Suprapubic skin (tissue), 4 donors: ENCODE measurements at places on chromosomes 16 and 17. TPM values are rescaled to one million over a fixed set of nuclear protein-coding genes. Genes with fewer than 3 reads are reported as not detected.

GRCh38 chr17:57587193-57587969 lies 157.7 kb downstream of the CCDC182 start:
- H3K4me3 ChIP-seq = no peak overlapping the region
- H3K36me3 ChIP-seq = no peaks in the 10 kb centered on the region
- H3K27me3 ChIP-seq = peaks cover 6% of the 10 kb centered on the region
- H3K27ac ChIP-seq = no peak overlapping the region
- DNase-seq = no peak
- H3K4me1 ChIP-seq = no peaks in the 10 kb centered on the region

GRCh38 chr16:12231666-12232065 lies 255.1 kb downstream of the SNX29 start:
- H3K27me3 ChIP-seq = no peaks in the 10 kb centered on the region
- peaks cover 13% of the 10 kb centered on the region for H3K4me1 ChIP-seq
- DNase-seq = no peak
- no peaks in the 10 kb centered on the region for H3K36me3 ChIP-seq
- H3K27ac ChIP-seq = no peak overlapping the region

DNA sequence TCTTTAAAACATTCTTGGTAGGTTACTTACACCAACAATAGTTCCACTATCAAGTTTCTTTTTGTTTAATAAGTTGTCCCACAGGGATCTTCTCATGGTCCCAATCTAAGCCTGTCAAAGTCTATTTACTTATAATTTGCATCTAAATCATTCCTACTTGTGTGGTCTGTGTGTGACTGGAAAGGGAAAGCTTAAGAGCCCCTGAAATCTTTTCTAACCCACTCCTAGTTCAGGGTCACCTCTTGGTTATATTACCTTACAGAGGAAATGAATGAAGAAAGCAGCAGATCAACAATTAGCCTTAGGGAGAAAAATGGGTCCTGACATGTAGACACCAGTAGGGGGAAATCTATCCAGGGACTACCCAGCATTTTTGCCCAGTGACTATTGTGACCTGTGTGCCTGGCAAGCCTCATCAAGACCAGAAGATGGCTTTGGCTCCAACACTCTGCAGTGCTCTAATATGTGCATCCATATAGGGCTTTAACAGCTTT lies 110.4 kb upstream of the HAS3 start:
- DNase-seq = no peak
- no peaks in the 10 kb centered on the region for H3K27me3 ChIP-seq
- H3K27ac ChIP-seq = no peak overlapping the region

DNA sequence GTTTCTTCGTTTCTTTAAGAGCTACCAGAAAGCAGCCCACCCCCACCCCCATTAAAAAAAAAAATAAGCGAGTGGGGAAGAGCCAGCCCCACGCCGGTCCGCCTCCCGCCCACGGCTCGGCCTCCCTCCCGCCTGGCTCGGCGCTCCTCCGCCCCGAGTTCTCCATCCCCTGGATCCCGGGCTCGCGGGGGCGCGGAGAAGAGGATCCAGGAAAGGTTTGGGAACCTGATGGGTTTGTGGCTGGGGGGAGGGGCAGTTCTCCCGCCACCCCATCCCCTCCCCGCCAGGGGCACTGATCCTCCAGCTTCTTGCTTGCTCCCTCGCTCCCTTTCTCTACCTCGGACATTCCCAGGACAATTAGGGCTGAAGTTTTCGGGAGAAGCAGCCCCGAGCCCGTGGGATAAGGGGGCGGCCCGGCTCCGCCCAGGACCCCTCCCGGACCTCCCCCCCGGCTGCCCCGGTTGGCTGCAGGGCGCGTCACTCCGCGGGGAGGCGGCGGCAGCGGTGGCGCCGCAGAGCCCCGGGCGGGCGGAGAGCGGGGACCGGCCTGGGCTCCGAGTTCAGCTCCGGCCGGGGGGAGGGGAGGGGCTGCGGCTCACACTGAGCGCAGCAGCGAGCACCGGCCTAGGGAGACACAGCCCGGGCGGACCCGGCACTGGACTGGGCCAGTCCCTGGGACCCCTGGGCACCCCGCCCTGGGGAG lies 1.0 kb upstream of the SALL1 start:
- peaks cover 98% of the 10 kb centered on the region for H3K27me3 ChIP-seq
- peak overlapping the region; percentile 53 for H3K4me3 ChIP-seq
- H3K4me1 ChIP-seq = peaks cover 59% of the 10 kb centered on the region
- no peak overlapping the region for H3K27ac ChIP-seq

DNA sequence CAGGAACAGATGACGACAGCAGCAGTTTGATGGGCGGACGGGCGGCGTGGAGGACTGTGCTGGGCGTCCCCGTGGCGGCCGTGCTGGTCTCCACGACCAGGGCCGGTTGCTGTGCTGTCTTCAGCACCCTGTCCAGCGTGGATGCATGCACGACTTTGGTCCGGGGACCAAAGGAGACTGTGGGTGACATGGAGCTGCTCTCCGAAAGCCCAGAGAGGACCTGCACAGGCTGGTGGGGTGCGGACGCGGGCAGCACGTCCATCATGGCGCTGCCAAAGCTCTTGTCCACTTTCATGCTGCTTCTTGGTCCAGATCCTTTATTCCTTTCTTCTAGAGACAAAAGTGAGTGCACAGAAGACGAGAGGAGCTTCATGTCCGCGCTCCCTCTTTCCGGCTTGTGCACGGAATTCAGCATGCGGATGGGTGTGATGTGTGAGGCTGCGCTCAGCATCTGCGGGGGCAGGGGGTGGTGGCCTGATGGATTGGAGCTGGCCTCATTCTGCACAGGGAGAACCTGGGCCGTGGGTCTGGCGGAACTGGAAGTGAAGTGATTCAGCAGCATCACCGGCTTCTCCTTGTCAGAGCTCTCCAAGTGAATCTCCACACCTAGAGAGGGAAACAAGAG lies 20.3 kb downstream of the MAP1LC3B start:
- H3K4me3 ChIP-seq = no peak overlapping the region
- no peaks in the 10 kb centered on the region for H3K27me3 ChIP-seq

DNA sequence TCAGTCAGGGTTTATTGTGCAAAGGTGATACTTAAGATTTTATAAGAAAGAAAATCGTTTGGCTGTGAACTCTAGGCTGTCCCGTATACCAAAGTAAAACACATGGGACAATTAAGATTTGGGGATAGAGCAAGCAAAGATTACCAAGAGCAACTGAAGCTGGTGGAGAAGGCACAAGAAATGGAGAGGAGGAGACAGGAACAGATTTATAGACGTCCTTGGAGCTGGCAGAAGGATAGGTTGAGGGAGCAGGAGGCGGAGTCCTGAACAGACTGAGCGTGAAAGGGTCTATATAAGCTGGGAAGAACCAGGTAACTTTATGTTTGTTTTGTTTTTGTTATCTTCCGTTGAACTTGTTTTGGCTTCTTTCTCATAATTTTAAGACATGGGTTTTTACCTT lies 3.8 kb downstream of the TNRC6C start:
- no peaks in the 10 kb centered on the region for H3K27me3 ChIP-seq
- DNase-seq = no peak
- peaks cover 29% of the 10 kb centered on the region for H3K4me1 ChIP-seq
- H3K4me3 ChIP-seq = no peak overlapping the region
- no peak overlapping the region for H3K27ac ChIP-seq
- no peaks in the 10 kb centered on the region for H3K36me3 ChIP-seq

DNA sequence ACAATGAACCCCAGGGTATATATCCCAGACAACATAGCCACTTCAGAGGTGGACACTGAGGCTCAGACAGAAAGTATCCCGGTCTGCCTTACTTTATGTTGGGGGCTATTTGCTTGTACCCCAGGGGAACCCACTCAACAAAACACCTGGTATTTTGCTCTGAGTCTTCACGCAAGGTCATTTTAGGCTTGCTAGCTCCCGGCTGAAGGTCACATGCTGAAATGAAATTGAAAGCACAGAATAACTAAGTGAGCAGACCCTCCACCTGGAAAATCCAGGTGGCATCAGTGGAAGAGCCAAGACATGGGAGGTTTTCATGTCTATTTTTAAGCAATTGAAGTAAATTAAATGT lies 4.1 kb upstream of the KDM8 start:
- no peaks in the 10 kb centered on the region for H3K36me3 ChIP-seq
- peaks cover 7% of the 10 kb centered on the region for H3K27me3 ChIP-seq
- no peak overlapping the region for H3K27ac ChIP-seq
- DNase-seq = no peak
- peaks cover 9% of the 10 kb centered on the region for H3K4me1 ChIP-seq

DNA sequence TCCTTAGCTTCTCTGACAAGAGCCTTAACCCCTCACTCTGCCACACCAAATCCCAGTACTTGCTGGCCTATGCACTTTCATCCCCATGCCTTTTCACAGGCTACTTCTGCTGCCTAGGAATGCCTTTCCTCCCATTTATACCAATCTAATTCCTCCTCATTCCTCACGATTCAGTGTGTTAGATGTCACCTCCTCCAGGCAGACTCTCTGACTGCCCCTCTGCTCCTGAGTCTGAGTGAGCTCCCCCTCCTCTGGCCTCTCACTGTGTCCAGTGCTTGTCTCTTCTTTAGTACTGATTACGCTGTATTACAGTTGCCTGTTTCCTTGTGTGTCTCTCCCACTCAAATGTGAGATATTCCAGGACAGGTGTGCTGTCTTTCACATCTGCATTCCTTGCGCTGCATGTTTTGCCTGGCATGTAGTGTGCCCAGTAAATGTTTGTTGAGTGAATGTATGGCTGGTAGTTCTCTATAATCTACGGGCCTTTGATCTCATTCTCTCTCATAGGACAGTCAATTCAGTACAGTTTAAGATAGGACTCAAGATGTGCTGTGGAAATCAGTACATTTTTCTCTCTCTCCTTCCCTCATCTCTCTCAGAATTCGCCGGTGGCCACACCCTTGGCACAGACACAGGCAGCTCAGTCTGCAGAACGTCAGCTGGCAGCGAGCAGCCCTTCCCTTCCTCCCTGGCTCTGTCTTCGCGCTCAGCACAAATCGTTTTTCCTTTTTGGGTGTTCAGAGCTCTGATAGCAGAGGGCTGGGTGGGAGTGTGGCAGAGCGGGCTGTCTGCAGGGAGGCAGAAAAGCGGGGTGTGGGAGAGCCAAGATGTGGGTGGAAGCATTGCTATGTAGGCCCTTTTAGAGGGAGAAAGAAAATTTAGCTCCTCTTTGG lies 18.5 kb downstream of the ARL4D start:
- H3K27me3 ChIP-seq = no peaks in the 10 kb centered on the region
- no peaks in the 10 kb centered on the region for H3K36me3 ChIP-seq
- H3K27ac ChIP-seq = peak overlapping the region; percentile 75

DNA sequence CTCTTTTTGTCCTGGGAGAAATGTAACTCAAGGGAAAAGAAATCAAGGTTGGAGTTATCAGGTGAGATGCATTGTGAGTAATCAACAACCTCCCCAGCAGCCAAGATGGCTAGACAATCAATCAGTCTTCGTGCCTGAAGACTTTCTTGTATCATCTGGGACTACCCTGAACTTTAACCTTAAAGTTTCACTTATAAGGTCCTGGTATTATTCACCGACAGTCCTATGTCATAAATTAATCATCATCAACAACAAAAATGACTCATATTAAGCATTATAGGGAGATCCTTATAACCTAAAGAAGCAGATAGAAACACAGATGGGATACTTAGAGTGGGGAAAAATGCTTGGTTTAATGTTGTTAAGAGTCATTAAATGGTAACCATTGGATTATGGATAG lies 7.7 kb upstream of the TEKT3 start:
- no peaks in the 10 kb centered on the region for H3K27me3 ChIP-seq
- H3K4me3 ChIP-seq = no peak overlapping the region
- no peaks in the 10 kb centered on the region for H3K36me3 ChIP-seq
- no peak for DNase-seq
- peaks cover 41% of the 10 kb centered on the region for H3K4me1 ChIP-seq

GRCh38 chr16:84749815-84750214 lies 50.0 kb downstream of the USP10 start:
- no peaks in the 10 kb centered on the region for H3K27me3 ChIP-seq
- H3K4me1 ChIP-seq = peaks cover 13% of the 10 kb centered on the region
- no peak overlapping the region for H3K27ac ChIP-seq
- DNase-seq = no peak
- H3K36me3 ChIP-seq = peaks cover 10% of the 10 kb centered on the region

PROCA1 gene
- total RNA-seq = not detected

ABCC11 gene
- 0.55 TPM for total RNA-seq

AHSP gene
- not detected for total RNA-seq
